IPS-NIHi11 (cell line): ENCODE measurements at places on chromosomes 4 and X.

DNA sequence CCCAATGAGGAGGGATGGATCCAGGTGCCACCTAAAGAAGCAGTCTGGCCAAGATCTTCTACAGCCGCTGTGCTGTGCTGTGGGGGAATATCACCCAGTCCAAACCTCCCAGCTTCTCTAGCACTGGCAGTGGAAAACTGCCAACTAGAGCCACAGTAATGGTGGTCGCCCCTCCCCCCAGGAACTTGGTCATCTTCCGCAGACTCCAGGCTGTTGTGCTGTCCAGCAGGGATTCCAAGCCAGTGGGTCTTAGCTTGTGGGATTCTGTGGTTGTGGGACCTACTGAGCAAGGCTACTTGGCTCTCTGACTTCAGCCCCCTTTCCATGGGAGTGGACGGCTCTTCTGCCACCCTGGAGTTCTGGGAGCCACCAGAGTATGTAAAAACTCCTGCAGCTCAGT, 18.2 kb downstream of the GPRASP1 start:
- no peak for DNase-seq

- no peak for DNase-seq
Observed at GRCh38 chr4:10003666-10004065, 17.6 kb downstream of the SLC2A9 start.

DNA sequence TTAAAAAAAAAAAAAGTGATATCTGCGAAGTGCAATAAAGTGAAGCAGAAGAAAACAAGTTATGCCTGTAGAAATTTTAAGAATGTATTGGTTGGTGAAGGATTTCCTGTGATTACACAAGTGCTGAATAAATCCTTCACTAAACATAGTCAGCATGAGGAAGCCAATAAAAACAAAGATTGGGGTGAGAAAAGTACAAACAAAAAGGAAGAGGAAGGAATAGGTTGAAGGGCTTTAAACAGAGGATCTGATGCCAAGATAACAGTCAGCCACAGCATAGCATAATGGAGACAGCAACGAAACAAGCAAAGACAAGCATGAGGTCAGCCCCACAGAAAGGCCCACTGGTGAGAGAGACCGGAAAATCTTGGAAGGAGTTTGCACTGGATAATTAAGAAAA, 372.2 kb downstream of the ADAM29 start:
- no peak for DNase-seq

DNA sequence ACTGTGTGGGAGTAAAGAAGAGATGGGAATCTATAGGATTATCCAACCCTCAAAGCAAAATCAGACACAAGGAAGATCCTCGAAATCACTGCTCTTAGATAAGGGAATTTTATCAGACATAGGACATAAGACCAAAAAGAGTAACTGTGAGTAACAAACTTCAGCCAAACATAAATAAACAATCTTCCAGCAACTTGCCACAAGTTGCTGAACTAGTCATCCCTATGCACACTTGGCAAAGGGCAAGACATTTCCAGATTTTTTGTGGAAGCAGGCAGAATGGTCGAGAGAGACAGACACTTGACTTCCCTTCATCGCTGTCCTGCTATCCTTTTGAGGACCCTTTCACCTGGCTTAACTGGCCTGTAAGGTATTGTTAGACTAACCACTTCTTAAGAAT, 89.6 kb downstream of the KCNIP4 start:
- no peak for DNase-seq

GRCh38 chr4:114658179-114658578, 59.6 kb downstream of the UGT8 start:
- DNase-seq = no peak

- no peak for DNase-seq
Observed at GRCh38 chr4:173212379-173212778, 43.8 kb downstream of the GALNT7 start.

DNA sequence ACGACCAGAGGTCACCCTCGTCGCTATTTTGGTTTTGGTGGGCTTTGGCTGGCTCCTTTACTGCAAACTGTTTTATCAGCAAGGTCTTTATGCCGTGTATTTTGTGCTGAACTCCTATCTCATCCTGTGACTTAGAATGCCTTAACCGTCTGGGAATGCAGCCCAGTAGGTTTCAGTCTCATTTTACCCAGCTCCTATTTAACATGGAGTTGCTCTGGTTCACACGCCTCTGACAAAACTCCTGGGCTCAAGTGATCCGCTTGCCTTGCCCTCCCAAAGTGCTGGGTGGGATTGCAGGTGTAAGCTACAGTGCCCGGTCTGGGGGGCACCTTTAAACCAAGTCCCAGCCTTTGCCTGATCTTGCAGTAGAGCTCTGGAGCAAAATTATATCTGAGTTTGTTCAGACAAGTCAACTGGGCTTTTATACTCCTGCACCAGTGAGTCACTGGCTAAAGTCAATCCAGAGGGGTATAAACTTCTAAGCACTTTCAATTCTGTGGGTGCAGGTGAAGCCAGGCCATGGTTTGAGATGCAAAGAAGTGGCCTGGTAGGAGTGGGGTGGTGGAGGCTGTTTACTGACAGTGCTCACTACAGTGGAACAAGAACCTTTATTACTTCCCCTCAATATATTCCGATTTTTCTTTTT, 50.2 kb downstream of the MGST2 start:
- DNase-seq = no peak

DNA sequence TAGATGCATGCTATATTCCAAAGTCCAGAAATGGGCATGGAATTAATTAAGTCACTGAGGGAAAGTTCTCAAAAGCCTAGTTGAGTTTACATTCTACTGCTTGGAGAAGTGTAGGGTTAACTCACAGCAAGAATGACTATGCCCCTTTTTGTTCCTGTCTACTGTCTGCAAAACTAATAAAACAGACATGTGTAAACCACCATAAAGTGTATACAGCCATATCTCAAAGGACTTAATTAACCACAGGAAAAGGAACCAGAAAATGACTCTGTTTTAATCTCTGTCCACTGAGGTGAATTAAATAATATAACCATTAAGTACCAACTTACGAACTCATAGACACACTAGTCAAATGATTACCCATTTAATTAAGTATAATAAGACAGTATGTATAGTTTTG, 84.9 kb downstream of the PRDM5 start:
- DNase-seq = no peak

DNA sequence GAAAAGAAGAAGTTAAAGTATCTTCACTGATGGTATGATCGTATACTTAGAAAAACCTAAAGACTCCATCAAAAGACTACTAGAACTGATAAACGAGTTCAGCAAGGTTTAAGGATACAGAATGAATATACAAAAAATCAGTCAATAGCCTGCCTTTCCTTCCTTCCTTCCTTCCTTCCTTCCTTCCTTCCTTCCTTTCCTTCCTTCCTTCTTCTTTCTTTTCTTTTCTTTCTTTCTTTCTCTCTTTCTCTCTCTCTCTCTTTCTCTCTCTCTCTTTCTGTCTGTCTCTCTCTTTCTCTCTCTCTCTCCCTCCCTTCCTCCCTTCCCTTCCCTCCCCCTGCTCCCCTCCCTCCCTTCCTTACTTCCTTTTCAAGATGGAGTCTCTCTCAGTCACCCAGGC, 362.7 kb downstream of the BMPR1B start:
- DNase-seq = no peak

GRCh38 chr4:83454686-83455085, 937 bp downstream of the HELQ start:
- DNase-seq = no peak

GRCh38 chr4:123234955-123235354, 161.6 kb upstream of the SPRY1 start:
- no peak for DNase-seq

DNA sequence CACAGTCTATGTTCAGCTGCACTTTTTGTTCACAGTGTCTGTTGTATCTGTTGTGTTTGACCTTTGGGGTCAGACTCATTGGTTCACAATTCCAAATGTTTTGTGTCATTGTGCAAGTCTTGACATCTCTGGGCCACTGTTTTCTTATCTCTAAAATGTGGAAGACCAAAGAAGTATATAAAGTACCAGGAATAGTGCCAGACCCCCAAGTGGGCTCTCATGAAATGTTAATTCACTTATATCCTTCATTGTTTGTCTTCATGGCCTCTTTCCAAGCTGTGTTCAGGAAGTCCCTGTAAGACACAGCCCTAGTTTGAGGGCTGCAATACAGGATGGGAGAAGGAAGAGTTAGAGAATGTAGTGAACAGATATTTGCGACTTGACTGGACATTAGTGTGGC, 468.3 kb upstream of the BOD1L1 start:
- DNase-seq = no peak

DNA sequence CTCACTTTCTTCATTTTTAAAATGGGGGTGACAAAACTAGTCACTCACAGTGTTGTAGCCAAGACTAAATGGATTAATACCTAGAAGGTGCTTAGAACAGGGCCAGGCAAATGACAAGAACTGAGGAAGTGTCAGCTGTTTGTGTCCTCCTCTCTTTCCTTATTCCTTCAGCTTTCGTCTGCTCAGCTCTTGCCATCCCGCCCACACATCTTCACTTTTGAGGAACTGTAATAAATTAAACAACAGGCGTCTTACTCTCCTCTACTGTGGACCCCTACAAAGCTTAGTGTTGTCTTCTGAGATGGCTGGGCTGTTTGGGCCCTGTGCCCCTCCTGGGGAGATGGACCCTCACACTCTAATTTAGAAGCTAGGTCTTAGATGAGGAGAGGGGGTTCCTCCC, 2.7 kb downstream of the HPSE start:
- DNase-seq = no peak

DNA sequence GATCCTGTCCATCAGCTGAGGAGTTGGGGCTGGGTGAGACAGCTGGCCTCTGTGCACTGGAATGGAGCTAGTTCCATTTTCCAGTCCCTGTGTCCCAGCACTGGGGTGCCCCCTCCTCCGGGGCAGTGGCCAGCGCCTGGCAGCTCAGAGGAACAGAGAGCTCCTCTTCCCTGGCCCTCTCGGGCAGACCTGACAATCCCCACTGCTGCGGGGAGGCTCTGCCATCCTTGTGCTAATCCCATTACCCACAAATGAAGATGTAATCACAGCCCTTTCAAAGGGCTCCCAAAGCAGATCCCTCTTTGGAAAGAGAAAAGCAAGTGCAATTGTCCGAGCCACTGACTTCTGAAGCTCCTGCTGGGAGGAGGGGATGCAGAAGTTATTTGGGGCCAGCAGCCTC, 75.1 kb upstream of the MSX1 start:
- peak; percentile 45 for DNase-seq

DNA sequence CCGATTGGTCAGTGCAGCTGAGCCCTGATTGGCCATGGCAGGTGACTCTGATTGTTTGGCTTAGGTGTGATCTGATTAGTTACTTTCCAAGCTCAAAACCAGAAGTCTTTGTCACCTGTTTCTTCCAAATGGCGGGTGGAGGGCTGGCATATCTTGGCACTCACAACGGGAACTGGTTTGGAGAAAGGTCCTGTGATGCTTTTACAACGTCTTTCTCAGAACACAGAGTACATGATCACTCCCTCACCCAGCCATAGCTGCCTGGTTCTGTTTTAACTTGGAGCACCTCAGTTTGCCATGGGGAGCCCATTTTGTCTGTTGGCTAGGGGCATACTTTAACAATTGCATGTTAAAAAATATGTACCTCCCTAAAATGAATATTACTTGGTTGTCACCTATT, 13.0 kb upstream of the XK start:
- DNase-seq = no peak

GRCh38 chr4:187929024-187929423, 66.5 kb upstream of the ZFP42 start:
- DNase-seq = peak; percentile 14

DNA sequence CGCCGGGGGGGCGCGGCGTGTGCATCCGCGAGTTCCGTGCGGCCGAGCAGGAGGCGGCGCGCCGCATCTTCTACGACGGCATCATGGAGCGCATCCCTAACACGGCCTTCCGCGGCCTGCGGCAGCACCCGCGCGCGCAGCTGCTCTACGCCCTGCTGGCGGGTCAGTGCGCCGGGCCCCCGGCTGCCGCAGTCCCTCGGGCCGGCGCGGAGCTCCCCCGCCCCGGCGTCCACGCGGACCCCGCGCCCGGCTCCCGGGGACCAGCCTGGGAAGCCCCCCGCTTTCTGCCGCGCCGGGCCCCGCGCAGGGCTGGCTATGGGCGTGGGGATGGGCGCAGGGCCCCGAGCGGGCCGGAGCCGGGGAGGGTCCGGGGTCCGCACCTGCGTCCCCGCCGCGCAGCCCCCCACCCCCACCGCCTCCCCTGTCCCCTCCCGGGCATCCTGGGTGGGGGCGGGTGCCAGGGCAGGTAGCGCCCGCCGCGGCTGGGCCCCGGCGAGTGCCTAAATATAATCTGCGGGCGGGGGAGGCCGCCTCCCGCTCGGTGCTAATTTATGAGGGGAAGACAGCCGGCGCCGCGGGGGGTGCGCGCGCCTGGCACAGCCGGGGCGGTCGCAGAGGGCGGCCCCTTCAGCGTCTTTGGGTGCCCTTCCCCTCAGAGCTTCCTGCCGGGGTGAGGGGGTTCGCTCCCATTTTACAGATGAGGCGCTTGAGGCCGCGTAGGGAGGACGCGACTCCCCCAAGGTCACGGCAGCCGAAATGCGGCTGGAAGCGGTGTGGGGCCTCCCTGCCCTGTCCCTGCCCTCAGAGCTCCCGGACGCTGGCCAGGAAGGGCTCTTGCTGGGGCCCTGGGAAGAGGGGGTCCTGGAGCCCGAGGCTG, 837 bp downstream of the NAT8L start:
- DNase-seq = no peak

GRCh38 chrX:38151441-38151840, 69.2 kb downstream of the SRPX start:
- DNase-seq = no peak

DNA sequence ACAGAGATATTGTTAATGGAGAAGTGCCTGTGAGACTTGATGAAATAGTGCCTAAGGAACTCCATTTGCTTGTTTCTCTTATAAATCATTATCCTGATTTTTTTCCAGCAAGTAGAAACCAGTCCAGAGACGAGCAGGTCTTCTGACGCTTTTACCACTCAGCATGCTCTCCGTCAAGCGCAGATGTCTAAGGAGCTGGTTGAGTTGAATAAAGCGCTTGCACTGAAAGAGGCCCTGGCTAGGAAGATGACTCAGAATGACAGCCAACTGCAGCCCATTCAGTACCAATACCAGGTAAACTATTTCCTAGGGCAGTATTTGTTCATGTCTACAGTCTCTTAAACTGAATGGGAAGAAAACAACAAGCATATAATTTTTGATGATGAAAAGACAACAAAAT, 63.6 kb downstream of the KIF4A start:
- no peak for DNase-seq

GRCh38 chr4:149055624-149056023, 613.4 kb upstream of the NR3C2 start:
- no peak for DNase-seq

DNA sequence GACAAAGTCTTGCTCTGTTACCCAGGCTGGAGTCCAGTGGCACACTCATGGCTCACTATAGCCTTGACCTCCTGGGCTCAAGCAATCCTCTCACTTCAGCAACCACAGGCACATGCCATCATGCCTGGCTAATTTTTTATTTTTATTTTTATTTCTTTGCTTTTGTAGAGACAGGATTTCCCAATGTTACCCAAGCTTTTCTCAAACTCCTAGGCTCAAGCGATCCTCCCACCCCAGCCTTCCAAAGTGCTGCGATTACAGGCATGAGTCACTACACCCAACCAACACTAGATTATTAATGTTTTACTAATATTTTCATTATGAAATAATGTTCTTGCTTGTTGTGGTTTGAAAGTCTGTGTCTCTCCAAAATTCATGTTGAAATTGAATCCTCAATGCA, 5.2 kb upstream of the ACTRT1 start:
- DNase-seq = no peak

GRCh38 chr4:26584725-26585124, 841 bp downstream of the TBC1D19 start:
- DNase-seq = no peak
